T-helper 17 cell (primary cell): ENCODE measurements at places on chromosomes 12 and 14.

DNA sequence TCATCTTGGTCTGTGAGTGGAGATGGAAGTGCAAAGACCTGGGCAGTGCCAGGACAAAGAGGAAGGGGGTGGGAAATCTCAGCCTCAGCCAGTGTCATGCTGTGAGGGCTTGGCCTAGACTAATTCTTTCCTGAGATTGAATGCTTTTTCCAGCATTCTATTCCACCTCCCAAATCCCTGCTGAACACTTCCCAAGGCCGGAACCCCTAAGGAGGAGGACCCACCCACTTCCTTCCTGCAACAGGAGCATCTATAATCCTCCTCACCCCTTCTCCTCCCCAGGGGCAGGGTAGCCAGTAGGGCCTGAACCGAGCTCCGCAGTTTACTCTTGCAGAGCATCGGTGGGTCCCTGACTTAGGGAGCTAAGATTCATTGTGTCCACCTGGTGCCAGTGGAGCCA lies 3.2 kb downstream of the PLEKHD1 start:
- DNase-seq = no peak

DNA sequence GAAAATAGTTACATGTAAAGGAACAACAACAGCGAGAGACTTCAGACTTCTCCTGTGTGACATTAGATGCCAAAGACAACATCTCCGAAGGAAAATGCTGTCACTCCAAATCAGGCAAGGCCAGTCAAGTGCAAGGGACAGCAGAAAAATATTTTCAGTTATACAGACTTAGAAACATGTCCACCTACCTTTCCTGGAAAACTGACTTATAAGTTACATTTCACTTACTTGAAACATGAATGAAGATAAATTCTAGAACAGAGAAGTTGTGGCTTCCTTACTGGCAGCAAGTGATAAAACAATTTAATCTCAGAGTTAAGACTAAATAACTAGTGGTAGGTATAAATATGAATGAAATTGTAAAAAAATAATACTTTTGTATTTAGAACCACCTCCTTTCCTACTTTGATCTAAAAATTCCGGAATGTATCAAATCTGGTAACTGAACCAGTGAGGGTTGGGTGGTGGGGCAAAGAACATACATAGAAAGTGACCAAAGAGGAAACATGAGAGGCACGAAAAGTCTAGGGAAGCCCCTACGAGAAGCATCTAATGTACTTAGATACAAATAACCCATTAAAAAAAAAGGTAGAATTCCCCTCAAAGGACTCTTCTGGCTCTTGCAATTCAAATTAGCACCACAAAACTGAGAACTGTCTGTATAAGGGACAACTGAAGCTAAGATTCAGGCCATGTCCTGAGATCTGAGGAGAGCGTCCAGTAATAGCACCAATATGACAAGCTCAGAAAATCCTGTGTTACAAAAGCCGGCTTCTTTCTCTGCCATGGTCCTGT lies 21.2 kb downstream of the MTHFD1 start:
- DNase-seq = no peak

GRCh38 chr14:21405097-21405496 lies 21.3 kb upstream of the SUPT16H start:
- no peak for DNase-seq

GRCh38 chr14:69657950-69658355 lies 46.6 kb downstream of the SUSD6 start:
- no peak for DNase-seq

DNA sequence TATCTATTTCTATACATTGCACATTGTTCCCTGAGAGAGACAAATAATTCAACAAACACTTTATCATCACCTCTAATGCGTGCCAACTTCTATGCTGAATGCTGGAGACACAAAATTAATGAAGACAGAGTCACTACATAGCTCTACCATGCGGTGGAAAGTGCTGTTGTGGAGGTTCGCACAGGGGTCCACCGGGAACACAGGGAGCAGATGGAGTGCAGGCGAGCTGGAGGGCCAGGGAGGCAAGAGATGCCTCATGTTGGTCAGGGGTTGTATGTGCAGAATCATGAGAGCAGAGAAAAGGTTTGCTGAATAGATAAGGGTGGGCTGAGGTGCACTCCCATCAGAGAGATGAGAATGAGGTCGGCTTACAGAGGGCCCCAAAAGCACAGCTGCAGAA lies 25.2 kb downstream of the FAM234B start:
- DNase-seq = no peak

GRCh38 chr14:103188810-103189480 lies 65.7 kb downstream of the TNFAIP2 start:
- peak; percentile 35 for DNase-seq
